ENCODE measurements at places on chromosomes 1 and 21. TPM values are rescaled to one million over a fixed set of nuclear protein-coding genes. Genes with fewer than 3 reads are reported as not detected.

Gene EPHA2
- 43.5 TPM for total RNA-seq

GRCh38 chr1:19205403-19205802, 4.7 kb downstream of the UBR4 start:
- DNase-seq: no peak
- no peaks in the 10 kb centered on the region for H3K27me3 ChIP-seq
- H3K4me1 ChIP-seq: peaks cover 71% of the 10 kb centered on the region
- no peak overlapping the region for H3K27ac ChIP-seq

DNA sequence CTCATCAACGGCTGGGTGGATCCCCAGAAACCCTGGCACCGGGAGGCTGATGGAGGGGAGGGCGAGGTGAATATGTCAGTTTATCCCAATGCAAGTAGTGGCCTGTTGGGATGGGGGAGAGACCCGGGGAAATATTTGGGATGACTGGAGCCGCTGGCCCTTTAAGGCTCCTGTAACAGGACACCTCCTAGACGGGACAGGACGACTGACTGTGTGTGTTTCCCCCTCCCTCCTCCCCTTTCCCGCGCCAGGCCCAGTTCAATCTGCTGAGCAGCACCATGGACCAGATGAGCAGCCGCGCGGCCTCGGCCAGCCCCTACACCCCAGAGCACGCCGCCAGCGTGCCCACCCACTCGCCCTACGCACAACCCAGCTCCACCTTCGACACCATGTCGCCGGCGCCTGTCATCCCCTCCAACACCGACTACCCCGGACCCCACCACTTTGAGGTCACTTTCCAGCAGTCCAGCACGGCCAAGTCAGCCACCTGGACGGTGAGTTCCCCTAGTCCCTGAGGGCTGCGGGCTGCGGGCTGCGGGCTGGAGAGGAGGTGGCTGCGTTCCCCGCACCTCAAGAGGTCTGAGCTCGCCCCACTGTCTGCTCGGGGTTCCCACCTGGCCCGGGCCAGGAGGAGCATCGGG, 44.8 kb upstream of the CCDC27 start:
- no peak overlapping the region for H3K4me3 ChIP-seq
- H3K36me3 ChIP-seq: no peaks in the 10 kb centered on the region
- H3K27me3 ChIP-seq: peaks cover 4% of the 10 kb centered on the region

- peaks cover under 1% of the 10 kb centered on the region for H3K36me3 ChIP-seq
- DNase-seq: no peak
- no peak overlapping the region for H3K27ac ChIP-seq
- H3K4me1 ChIP-seq: no peaks in the 10 kb centered on the region
- no peaks in the 10 kb centered on the region for H3K27me3 ChIP-seq
These were observed 18.5 kb downstream of the NPHP4 start for GRCh38 chr1:5973771-5974170.

GRCh38 chr1:116154536-116154935, 43.3 kb downstream of the MAB21L3 start:
- H3K27ac ChIP-seq: no peak overlapping the region
- H3K4me1 ChIP-seq: no peaks in the 10 kb centered on the region
- no peak for DNase-seq
- H3K36me3 ChIP-seq: no peaks in the 10 kb centered on the region
- H3K4me3 ChIP-seq: no peak overlapping the region
